ENCODE measurements at places on chromosomes 1 and 21.

GRCh38 chr1:114290776-114291175, 137.1 kb upstream of the SYT6 start:
- no peak for DNase-seq

- no peak for DNase-seq
Measured at GRCh38 chr1:107132780-107133179, 8.1 kb upstream of the NTNG1 start.

DNA sequence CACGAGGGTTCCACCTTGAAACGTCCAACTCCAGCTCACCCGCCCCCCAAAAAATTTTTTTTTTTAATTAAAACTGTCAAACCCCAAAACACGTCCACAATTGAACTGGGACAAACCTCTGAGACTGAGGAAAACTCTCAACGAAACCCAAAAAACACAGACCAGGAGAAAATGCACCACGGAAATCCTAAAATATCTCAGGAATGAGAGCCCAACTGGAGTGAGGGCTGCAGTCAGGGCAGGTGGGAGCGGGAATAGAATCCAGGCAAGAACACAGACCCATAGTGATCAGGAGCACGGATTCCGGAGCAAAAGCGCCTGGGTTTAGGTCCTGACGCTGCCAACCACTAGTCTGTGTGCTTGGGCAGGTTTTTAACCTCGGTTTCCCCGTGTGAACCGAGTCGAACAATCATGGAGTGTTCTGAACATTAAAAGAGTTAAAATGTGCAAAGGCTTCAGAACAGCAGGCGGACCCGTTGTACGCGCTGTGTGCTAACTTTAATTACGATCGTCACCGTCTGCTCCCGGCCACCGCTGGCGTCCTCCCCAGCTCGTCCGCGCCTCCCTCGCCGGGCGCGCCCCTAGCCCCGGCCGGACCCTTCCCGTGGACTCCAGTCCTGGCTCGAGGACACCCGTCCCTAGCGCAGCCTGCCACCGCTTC, 624 bp downstream of the ARHGAP29 start:
- DNase-seq = no peak

DNA sequence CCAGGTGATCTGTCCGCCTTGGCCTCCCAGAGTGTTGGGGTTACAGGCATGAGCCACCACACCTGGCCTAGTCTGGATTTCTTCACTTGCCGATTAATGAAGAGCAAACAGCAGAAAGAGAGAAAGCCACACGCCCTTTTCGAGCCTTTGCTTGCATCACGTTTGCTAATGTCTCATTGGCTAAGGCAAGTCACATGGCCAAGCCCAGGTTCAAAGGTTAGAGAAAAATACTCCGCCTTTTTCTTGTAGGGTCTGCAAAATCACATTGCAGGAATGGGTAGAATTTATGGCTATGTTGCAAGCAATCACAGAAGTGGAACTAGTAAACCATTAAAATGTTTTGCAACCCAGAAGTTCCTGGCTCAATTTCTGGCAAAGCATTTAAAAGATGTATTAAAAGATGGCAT, 26.8 kb upstream of the BACH1 start:
- DNase-seq = no peak

DNA sequence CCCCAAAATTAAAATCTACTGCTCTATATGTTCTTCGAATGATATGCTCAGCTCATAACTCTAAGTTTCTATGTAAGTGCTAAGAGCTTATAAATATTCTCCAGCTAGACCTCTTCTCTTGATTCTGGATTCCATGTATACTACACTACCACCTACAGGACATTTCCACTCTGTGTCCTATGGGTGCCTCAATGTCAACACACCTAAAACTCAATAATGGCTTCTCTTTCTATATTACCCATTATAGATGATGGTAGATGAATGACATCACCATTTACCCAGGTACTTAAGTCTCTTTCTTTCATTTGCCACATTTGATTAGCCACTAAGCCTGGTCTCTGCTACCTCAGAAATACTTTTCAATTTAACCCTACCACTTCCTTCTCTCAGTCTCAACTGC, 41.3 kb downstream of the TBX19 start:
- DNase-seq = no peak

DNA sequence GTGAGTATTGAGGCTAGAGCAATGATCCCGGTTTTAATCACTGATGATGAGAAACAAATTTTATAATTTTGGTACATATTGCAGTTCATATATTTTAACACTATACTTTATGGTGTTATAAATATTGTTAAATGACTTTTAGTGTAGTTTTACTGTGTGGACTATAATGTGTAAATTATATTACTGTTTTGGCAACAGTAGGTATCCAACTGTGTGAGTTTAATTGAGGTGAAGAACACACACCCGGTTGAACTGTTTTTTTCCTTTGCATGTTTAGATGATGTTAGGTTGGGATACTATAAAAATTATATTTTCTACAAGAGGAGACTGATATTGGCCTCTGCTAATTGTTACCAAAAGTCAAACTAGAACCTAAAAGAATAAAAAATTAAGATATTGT, 166.5 kb downstream of the SDCCAG8 start:
- peak; percentile 32 for DNase-seq

GRCh38 chr1:24957016-24957807, 27.1 kb upstream of the RUNX3 start:
- no peak for DNase-seq

- DNase-seq = no peak
Measured at GRCh38 chr1:109371341-109371739, 26.4 kb downstream of the SORT1 start.

DNA sequence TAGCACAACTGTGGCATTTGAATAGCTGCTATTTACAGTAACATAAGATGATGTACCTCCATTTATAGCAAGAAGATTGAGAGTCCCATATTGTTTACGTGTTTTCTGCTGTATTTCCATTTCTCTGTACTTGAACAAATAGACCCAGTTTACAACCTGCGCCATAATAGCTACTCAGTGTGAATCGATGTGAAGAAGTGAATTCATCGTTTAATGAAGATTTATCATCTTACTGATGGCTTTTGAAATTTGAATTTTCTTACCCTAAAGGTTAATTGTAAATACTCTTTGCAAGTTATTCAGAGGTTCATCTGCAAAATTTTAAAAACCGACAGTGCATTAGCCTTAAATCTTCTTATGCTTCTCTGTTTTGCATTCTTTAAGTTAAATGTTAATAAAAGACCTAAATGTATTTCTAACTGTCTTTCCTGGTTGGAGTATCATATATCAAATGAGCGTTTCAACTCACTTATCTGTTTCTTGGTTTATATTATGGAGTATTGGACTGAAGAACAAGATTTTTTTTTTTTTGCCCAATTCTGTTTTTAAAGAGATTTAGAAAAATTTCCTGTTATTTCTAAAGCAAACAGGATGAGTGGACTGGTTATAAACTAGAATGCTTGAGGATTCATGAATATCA, 2.2 kb downstream of the MACO1 start:
- DNase-seq = peak; percentile 9

DNA sequence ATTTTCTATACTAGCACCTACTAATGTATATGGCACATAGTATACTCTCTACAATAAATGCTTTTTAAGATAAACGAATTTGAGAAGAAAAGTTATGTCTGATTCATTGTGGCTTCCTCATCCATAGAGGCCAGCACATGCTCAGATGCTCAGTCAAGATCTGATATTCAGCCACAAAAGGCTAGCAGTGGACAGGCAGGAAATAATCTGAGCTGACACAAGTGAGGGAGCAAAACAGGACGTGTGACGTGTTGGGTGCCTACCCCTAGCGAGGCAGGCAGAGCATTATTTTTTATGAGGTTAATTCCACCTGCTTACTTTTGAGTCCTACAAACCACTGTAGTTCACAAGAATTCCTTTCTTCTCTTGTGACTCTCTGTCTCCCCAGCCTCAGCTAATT, 550.9 kb downstream of the SMYD3 start:
- DNase-seq = no peak

DNA sequence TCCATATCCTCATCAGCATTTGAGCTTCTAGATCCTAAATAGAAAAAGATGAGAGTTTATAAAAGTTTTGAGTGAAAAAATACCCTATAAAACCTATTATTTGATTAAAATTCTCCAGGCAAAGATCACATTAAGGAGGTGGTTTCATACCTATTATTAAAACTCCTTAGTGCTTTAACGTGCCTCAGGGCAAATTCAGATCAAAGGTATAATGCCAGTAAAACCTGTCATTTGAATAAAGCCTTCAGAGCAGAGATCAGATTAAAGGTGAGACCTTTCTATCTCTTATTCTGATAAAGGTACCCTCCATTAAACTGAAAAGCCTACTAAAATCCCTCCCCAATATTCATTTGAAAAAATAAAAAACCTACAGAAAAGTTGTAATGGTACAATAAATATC, 34.3 kb upstream of the TRIM33 start:
- DNase-seq = no peak

- DNase-seq = peak; percentile 86
Measured at GRCh38 chr1:43743206-43743605, 35.9 kb downstream of the ST3GAL3 start.

GRCh38 chr1:67682659-67683197, 2.3 kb upstream of the GADD45A start:
- DNase-seq = no peak

All from NCI-H2171 treated with DMSO at 0.1 percent for 48 hours (cell line).